ENCODE measurements at places on chromosomes 3 and 15.

DNA sequence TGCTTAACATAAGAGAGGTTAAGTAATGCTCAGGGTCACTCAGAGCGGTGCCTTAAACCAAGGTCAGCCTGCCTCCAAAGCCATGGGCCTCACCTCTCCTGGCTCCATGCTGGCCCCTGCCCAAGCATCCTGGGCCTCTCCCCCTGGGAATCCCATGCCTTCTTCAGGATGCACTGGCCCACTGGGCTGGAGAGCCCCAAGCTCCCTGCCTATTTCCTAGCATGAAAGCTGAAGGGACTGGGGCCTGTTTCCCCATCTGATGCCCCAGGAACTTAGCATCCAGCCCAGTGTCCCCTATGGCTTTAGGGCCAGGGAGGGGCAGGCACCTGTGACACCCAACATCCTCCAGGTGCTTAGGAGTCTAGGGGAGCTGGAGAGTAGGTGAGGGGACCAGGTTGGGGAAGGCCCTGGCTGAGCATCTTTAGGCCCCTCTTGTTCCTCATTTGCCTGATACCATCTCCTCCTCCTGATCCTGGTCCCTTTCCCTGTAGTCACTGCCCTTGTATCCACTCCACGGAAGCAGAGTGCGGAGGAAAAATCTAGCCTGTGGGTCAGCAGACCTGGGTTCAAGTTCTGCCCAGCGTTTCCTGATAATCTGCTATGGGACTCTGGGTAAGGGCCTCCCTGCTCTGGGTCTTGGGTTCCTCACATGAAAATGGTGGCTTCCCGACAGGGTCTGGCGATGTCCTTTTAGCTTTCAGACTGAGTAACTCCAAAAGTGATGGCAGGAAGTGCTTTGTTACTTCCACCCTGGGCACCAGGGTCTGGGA is 28.6 kb downstream of the EHD4 start:
- ATAC-seq: no peak

- no peak for ATAC-seq
Measured at GRCh38 chr3:172746475-172746874, 4.1 kb upstream of the ECT2 start.

DNA sequence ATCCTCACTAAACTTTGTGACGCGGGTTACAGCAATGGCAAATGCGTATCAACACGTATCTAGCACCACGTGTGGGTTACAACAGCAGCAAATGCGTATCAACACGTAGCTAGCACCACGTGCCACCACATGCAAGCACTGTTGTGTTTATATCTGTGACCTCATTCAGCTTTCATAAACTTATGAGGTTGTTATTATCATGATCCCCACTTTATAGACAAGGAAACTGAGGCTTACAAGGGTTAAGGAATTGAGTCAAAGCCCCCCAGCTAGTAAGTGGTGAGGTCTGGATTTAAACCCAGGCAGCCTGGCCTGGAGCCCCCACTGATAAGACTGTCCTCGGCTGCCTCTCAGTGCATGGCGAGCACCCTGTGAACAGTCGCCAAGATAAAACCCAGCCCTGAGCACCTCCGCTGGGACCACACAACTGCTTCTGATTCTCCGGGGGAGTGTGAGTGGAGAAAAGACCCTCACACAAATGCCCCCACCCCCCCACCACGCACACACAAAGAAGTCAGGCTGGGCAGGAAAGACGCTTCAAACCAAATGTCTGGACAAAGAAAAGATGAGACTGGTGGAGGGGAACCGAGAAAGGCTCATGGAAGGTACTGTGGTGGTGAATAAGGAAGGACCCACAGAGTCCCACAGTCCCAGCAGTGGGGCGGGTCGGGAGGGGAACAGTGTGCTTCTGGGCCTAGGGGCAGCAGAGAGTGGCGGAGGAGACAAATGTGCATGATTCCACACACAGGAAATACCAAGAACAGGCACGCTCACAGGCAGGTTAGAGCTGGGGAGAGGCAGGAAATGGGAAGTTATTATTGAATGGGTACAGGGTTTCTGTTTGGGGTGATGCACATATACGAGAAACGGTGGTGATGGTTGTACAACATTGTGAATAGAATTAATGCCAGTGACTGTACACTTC is 173.4 kb downstream of the XXYLT1 start:
- no peak for ATAC-seq

- ATAC-seq: peak; percentile 3
Measured at GRCh38 chr15:101275018-101275417, 2.3 kb downstream of the SELENOS start.

GRCh38 chr3:142028243-142028777 is 121.0 kb downstream of the TFDP2 start:
- no peak for ATAC-seq

DNA sequence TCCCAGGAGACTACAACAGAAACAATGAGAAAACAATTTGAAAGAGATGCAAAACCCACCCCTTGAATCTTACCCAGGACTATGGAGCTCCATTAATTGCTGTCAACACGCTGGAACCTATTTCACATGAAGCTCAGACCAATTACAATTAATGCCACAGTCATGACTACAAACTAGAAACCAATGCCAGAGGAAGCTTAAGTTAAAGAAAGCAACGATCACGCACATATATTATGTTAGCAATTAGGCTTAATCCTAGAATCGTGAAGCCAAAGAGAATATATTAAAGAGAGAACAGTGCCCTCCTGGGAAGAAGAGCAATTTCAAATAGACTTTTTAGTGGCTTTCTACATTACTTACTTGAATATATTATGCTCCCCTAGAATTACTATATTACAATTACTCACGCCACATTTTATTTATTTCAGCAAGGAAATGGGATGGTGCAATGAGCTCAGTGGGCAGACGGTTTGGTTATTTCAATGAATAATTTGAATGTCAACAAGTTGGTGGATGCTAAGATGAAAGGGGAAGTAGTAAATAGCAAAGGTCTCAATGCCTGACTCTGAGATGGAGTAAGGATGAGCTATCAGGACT is 125.5 kb downstream of the GREM1 start:
- ATAC-seq: no peak

DNA sequence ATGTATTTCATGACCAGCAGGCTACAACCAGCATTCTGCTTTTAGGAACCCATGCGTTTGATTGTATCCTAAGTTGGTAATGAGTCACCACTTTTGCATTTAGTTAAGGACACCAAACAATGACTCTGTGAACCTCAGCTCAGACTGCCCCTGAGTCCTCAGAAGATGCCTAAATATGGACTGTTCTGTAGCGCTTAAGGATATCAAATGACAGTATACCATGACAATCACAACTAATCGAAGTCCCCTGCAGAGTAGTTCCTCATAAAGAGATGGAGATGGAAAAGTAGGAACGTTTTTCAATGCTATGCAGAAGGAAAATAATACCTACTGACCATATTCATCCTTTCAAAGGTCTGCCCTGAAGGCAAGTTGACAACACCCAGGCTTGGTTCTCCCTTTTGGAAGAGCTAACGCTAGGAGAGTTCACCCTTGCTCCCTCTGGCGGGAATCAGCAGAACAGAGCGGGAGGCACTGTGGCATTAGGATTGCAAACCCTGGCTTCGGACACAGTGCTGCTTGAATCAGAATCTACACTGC is 508.6 kb downstream of the FHIT start:
- peak; percentile 96 for ATAC-seq

GRCh38 chr15:47959617-47960413 is 161.0 kb upstream of the SLC24A5 start:
- ATAC-seq: peak; percentile 54

DNA sequence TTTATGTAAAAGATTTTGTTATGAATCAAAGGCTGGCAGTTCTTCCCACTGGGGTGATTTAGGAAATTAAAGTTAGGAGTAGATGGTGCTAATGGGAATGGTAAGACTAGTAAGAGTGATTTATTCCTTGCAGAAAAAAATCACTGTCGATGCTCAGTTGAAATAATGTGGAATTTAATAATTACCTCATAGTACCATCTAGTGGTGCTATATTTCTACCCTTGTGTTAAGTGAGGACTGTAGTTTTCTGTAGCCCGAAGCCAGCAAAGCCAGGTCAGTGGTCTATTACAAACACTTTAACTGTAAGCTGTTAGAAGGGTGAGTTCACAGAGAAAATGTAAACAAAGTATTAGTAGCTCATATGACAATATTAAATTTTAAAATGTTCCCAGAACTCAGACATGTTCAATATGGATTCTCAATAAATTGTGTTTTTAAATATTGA is 39.5 kb upstream of the GOLGA8J start:
- no peak for ATAC-seq

GRCh38 chr15:51759557-51760070 is 8.2 kb downstream of the TMOD2 start:
- no peak for ATAC-seq

DNA sequence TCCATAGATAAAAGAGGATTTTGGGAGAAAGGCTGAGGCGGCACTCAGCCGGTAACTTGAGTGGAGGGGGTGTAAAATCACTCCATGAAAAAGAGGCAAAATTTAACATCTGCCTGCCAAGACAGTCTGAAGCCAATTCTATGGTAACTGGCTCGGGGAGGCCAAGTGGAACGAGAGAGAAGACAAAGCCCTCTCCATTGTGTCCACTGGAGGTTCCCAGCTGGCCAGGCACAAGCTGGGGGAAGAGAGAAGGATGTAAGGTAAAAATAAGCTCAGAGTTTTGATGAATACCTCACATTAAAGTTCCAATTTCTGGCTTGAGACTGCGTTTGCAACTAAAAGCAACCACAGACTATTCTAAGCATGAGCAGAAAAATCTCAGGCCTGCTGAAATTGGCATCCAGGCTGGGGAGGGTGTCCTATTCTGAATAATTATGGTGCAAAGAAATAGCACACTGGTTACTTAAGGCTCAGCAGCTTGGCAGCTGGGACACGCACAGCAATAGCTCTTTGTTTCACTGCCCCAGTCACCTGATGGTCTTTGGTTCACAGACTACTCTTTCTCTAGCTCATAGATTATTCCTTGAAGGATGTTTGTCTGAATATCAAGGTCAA is 48.8 kb downstream of the CHRD start:
- ATAC-seq: peak; percentile 74

DNA sequence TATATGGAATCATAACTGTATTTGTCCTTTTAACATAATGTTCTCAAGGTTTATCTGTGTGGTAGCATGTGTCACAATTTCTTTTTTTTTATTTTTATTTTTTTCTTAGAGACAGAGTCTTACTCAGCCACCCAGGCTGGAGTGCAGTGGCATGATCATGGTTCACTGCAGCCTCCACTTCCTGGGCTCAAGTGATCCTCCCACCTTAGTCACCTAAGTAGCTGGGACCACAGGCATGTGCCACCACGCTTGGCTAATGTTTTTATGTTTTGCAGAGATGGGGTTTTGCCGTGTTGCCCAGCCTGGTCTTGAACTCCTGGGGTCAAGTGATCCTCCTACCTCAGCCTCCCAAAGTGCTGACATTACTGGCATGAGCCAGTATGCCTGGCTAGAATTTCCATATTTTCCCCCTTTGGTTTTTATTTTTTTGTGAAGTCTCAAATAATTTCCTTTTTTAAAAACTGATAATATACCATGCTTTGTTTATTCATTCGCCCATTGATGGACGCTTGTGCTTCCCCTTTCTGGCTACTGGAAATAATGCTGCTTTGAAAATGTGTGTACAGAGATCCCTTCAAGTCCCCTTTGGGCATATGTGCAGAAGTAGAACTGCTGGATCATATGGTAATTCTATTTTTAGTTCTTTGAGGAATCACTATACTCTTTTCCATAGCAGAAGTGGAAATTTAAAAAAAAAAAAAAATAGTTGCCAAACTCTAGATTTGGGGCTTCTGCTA is 28.4 kb downstream of the TMEM40 start:
- ATAC-seq: no peak

DNA sequence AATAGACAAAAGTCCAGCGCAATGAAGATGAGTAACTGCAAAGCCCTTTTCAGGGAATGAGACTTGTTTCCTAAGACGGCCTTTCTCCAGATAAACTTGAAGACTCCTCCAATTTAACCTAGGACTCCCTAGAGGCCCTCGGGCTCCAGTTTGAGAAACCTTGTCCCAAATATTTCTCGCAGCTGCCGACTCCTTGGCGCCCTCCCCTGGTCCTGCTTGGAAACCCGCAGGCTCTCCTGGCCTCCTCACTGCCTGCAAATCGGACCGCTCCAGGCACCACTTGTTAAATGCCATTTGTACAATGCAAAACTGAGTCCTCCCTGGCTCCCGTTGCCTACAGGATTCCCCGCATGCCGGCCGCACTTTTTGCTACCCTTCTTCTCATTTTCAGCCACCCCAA is 36.8 kb downstream of the MUC4 start:
- ATAC-seq: peak; percentile 36

GRCh38 chr3:72163809-72164634 is 379.1 kb upstream of the PROK2 start:
- no peak for ATAC-seq

- ATAC-seq: no peak
Measured at GRCh38 chr3:101886626-101887025, 37.3 kb downstream of the NFKBIZ start.

GRCh38 chr3:105559856-105560255 is 193.1 kb downstream of the ALCAM start:
- no peak for ATAC-seq

DNA sequence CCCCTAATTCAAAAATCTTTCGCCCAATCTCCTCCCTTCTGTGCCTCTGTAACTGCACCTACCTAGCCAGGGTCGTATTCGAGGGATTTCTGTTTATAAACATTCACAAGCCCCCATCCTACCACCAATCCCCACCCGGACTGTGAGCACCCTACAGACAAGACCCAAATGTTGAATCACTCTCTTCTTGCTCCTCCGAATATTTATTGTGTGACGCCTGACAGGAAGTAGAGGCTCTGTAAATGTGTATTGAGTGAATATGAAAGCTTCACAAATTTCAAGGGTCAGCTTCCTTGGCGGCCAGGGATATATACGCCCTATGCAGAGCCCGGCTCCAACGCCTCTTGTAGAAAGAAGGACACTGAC is 1.6 kb downstream of the BDH1 start:
- no peak for ATAC-seq

- ATAC-seq: no peak
Measured at GRCh38 chr3:118186051-118186450, 848.6 kb downstream of the IGSF11 start.
